ENCODE measurements at places on chromosomes 16 and 17.

GRCh38 chr16:4411684-4412083, 4.7 kb downstream of the CORO7 start:
- DNase-seq = no peak

DNA sequence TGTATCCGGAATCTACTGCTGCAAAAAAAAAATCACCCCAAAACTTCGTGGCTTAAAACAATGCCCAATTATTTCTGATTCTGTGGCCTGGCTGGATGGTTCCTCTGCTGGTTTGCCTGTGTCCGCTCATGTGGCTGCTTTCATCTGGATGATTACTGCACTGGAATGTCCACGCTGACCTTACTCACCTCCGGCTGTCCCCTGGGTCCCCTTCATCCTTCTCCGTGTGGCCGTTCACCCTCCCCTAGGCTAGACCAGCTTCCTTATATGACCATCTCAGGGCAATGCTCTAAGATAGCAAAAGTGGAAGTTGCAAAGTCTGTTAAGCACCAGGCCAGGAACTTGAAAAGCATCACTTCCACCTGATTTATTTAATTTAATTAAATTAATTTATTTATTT, 31.4 kb upstream of the SPNS2 start:
- DNase-seq = no peak

DNA sequence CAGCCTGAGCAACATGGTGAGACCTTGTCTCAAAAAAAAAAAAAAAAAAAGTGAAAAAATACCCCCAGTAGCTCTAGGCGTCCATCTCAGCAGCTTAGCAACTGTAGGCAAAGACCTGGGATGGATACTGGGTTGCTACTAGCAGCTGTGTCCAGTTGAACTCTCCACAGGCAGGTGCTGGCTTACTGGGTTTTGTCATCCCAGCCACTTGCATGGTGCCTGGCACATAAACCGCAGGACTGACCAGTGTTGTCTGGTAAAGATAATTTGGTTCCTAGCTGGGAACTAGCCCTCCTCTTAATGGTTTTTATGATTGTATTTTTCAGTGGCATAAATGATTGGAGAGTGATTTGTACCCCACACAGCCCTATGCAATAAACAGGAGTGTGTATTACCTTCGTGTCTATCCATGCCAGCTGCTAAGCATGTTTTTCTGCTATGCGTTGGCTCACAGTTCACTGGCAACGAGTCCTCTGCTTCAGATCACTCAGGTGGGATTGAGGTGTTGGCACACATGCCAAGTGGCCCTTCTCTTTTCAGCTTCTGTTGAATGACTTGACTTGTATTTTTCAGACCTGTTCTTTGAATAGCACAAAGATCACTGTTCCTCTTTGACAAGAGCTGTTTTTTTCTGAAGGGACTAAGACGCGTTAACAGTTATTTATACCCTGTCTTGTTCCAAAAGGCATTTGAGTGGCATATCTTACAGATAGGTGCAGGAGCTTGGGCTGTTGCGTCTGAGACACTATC, 352.9 kb downstream of the SNX29 start:
- DNase-seq = no peak

- DNase-seq = no peak
These were observed 547 bp downstream of the PLCD3 start for GRCh38 chr17:45131616-45132319.

GRCh38 chr17:3656755-3657587, 11.4 kb downstream of the TAX1BP3 start:
- no peak for DNase-seq

GRCh38 chr17:46876926-46877325, 25.5 kb downstream of the WNT9B start:
- DNase-seq = no peak

DNA sequence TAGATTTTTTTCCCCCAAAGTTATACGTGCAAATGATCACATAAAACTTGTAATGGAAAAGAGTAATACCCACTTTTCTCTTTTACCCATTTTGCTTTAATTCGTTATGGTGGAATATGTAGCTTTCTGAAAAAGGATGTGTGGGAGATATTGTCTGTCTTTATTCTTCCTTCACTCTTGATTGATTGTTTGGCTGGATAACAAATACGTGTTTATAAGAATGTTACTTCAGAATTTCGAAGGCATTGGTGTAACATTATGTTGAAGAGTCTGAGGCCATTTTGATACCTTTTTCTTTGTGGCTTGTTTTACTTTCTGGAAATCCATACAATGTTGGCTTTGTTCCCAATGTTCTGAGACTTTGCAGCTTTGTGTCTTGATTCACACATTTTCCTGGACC, 71.4 kb downstream of the BCAS3 start:
- DNase-seq = no peak

- DNase-seq = no peak
These were observed 82.2 kb downstream of the PLXDC1 start for GRCh38 chr17:39069114-39069756.

DNA sequence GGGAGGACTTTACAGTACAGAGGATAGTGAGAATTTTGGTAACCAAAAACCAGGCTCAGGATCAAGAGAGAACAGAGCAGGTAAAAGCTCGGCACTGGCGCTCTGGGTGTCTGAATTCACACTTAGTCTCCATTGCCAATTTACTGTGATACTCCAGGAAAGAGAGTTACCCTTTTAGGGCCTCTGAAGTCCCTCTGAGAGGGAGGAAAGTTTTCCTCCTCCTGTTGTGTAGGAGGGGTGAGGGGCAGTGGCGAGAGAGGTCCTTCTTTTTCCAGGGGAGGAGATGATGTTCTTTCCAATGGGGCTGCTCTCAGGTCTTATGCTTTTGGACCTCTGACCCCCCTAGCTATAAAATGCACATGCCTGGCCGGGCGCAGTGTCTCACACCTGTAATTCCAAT, 5.4 kb upstream of the TNS4 start:
- no peak for DNase-seq

DNA sequence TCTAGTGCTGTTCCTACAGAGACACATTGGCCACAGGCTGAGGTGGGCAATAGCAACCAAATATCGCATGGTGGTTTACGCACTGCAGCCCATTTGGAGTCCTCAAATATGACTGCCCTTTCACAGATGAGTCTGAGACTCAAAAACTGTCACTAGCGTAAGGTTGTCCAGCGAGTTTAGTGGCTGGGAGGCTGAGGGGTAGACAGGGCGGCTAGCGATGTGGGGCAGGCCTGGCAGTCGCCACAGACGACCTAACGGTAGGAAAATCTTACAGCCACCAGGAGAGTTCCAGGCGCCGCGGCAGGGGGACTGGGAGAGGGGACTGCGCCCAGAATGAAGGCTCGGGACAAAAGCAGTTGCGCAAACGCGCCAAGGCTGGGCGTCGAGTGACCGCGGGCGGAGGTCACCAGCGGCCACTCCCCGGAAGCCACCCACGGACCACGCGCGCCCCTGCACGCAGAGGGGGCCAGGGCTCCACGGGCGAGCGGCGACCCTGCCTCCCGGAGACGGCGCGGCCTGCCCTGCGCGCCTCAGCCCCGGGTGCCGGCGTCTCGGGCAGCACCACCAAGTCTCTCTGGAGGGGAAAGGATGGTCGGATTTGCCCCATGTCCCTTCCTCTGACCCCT, 699 bp upstream of the MAP1LC3B start:
- DNase-seq = no peak

DNA sequence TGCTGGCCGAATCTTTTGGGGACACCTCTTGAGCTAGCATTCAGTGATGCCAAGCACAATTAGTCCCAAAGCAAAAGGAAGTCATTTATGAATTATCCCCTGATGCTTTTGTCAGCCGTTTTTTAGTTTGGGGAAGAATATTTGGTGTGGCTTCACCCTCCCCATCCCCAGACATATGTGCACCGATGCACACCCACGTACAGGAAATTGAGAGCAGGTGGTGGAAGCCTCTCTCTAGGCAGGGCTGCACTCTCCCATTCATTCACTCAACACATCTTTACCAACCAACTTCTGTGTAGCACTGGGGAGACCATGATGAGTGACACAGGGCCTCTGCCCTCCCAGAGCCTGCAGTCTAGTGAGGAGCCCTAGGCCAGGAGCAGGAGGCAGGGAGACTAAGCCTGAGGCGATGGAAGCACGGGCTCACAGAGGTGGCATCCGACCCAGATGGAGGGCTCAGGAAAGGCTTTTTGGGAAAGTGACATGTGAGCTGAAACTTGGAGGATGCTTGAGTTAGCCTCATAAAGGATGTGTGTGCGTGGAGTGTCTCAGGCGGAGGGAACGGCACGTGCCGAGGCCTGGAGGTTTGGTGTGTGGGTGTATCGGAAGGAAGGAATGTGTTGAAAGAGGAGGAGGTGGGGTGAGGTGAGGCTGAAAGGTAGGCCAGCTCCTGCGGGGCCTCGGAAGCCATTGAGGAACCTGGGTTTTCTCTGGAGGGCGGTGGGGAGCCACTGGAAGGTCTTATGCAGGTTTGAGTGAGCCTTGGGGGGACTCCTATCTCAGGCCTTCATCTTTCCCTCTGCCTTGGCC, 43.8 kb downstream of the PSME3IP1 start:
- DNase-seq = no peak

GRCh38 chr17:58710948-58711552, 18.6 kb downstream of the RAD51C start:
- DNase-seq = no peak

GRCh38 chr17:45745601-45746494, 38.3 kb upstream of the CRHR1 start:
- DNase-seq = no peak

DNA sequence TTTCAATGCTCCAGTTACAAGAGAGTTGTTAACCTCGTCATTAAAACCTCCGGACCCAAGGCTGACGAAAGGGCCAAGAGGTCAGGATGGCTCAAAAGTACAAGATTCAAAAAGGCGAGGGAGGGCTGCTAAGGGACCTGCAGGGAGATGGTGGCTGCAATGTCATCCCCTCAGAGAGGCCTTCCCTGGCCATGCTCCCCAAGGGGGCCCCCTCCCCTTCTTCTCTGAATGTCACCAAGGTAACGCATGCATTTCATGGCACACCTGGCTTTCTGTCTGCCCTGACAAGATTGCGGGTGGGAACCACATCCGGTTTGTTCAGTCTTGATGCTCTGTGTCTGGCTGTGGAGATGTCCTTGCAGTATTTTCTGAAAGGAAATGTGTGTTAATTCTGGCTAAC, 89.9 kb downstream of the C16orf78 start:
- DNase-seq = no peak

DNA sequence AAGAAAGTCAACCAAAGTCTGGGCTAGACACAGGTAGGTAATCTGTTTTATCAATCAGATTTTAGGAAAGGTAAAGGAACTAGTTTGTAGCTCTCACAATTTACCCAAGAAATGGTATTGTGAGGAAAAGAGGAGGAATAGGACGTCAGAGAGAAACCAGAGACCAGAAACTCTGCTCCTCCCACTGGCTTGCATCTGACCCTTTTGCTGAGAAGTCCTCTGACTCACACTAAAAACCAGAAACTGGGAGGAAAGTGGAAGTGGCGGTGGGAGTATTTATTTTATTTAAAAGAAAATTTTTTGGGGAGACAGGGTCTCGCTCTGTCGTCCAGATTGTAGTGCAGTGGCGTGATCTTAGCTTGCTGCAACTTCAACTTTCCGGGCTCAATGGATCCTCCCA, 38.0 kb upstream of the MNT start:
- DNase-seq = no peak

GRCh38 chr17:47267354-47267828, 13.8 kb downstream of the ITGB3 start:
- DNase-seq = no peak

DNA sequence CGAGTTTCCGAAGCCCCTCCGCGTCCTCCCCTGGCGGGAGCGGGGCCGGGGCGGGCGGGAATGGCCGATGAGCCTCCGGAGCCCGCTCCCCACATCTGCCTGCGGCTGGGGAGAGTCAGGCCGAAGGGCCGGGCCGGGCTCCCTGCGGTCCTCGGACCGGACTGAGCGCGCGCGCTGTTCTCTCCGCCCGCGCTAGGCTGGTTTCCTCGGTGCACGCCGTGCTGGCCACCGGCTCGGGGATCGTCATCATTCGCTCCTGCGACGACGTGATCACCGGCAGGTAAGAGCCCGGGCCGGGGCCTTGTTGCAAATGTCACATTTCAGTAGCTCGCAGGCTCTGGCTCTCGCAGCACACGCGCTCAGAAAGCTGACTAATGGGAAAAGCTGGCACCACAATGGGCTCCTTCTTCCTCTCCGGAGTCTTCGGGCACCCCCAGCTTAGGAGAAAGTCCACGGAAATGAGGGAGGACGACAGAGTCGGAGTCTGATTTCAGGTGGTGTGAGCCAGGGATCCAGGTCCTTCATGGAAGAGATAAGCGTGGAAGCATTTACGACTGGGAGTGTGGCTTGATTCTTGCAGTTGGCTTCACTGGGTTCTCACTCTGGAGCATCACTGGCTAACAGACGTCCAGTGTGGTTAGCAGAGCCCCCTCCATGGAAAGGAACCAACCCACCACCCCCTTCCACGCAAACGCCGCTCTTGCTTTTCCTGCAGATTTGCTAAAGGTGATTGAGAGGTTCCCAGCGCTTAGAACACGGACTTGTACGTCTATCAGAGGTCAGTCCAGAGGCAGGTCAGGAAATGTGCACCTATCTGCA, 715 bp downstream of the TLCD3A start:
- DNase-seq = no peak

- no peak for DNase-seq
These were observed 368.9 kb upstream of the C16orf82 start for GRCh38 chr16:26697807-26698206.

DNA sequence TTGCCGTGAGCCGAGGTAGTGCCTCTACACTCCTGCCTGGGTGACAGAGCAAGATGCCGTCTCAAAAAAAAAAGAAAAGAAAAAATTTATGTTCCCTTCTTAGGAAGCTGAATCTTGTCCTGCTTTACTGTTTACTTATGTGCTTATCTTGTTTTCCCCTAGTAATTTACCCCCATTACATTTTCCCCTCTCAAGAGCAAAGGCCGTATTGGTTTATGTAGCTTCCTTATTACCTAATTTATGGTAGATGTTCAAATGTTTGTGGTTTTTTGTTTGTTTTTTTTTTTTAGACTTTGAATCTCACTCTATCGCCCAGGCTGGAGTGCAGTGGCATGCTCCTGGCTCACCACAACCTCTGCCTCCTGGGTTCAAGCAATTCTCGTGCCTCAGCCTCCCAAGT, 10.3 kb upstream of the SLC52A1 start:
- DNase-seq = no peak

DNA sequence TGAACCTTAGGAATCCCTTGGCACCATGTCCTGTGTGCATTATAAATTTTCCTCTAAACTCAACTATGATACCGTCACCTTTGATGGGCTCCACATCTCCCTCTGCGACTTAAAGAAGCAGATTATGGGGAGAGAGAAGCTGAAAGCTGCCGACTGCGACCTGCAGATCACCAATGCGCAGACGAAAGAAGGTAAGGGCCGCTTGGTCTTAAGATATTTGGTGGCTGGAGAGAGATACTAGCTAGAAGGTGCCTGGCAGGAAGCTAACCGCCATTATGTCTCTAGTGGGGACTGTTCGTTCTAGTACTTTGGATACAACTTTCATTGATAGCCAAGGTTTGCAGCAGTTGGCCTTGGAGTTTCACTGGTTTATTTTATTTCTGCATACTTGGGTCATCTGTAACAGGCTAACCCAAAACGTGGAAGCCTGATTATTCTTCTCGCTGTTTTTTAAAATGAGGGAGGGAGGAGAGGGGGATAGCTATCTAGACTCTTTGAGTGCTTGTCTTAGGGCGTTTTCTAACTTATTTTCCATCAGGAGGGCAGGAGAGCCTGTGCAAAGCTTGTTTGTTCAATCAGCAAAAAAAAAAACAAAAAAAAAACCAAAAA, 1.3 kb downstream of the RBBP6 start:
- DNase-seq = no peak
